ENCODE measurements at places on chromosomes 2 and 18.

DNA sequence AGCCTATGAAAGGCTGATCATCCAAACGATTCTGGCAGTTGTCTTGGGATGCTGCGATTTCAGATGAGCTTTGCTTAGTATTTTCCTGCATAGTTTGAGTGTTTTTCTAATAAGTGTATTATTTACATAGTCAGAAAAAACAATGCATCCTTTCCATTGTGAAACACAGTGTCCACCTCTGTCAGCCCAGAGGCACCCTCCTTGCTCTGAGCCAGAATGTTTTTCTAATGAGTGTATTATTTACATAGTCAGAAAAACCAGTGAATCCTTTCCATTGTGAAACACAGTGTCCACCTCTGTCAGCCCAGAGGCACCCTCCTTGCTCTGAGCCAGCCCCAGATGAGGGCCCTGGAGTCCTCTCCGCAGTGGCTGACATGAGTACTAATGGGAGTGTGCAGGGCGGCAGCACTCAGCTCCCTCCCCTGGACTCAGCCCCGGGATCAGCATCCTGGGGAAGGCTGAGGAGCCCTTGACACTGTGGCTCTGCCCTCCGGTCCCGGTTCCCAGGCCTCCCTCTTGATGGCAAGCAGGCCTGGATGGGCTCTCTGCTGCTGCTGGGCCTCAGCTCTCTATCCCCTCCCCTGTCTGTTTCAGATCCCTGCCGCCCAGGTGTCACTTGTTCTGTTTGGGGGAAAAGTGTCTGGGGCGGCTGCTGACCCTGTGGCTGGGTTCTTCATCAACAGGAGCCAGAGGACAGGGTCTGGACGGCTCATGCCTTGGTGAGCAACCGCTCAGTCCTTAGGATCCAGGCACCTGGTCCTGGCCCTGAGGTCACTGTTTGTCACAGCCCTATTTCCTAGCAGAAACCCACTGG, 5.9 kb downstream of the MFSD2B start:
- DNase-seq: no peak

DNA sequence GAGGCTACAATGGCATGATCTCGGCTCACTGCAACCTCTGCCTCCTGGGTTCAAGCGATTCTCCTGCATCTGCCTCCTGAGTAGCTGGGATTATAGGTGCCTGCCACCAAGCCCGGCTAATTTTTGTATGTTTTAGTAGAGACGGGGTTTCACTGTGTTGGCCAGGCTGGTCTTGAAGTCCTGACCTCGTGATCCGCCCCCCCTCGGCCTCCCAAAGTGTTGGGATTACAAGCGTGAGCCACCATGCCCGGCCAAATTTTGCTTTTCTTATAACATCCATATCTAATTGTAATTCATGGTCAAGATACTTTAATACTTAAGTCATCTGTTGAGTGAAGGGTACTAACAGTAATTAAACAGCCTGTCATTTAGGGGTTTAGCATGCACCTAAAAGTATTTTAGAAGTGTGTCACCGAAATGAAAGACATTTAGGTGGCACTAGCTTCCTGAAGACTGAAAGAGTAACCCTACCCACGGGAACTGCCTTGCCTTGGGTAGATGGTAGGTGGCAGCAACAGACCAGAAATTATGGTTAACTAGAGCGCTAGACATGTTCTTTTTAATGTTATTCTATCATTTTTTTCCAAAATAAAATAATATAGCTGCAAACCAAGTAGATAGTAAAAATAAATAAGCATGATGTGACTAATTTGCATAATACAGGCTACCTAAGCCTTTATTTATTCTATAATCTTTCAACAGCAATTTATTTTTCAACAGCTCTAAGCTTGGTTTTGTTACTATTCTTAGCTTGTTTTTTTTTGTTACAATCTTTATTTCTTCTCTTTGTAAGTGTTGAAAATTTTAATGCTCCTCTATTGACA, 8.6 kb upstream of the ACYP2 start:
- peak; percentile 48 for DNase-seq

DNA sequence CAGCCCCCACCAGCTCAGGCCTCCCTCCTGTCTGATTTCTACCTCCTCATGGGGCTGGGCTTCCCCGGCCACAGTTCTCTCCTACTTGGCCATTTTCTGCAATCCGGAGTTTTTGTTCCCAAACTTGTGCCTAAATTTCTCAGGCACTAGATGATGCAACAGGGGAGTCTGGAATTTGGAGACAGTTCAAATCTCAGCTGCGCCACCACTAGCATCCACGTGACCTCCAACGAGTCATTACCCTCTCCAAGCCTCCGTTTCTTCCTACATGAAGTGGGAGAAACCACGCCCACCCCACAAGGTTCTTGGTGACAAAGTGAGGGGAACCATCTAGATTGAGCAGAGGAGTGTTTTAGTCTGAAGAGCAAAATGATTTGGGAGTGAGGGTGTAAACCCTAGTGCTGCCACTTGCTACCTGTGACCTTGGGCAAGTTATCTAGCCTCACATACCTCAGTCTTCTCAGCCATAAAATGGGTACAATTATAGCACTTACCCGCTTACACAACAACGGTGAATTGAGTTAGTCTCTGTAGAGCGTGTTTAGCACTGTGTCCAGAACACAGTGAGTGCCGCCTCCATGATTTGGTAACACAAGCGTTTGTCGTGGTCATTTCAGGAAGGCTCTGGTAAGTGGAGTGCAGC, 61.4 kb upstream of the ASAP2 start:
- DNase-seq: no peak

- no peak for DNase-seq
These were observed 60.8 kb downstream of the FAM168B start for GRCh38 chr2:131032393-131032836.

- no peak for DNase-seq
These were observed 37.3 kb downstream of the RHBDD1 start for GRCh38 chr2:226873051-226873620.

DNA sequence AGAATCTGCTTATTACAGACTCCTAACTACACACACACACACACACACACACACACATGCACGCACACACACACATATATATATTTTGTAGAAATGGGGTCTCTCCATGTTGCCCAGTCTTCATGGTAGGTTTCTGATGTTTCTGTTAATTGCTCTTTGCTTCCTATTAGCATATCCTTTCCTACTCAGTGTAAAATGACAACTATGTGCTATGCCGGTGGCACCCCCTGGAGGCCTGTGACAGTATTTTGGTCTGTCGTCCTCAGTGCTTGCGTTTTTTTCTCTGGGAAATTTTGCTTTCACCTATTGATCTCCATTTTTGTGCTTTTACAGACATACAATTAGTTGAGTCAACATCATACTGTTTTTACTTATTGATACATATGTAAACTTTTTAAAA, 322.1 kb downstream of the LRRTM1 start:
- DNase-seq: no peak

DNA sequence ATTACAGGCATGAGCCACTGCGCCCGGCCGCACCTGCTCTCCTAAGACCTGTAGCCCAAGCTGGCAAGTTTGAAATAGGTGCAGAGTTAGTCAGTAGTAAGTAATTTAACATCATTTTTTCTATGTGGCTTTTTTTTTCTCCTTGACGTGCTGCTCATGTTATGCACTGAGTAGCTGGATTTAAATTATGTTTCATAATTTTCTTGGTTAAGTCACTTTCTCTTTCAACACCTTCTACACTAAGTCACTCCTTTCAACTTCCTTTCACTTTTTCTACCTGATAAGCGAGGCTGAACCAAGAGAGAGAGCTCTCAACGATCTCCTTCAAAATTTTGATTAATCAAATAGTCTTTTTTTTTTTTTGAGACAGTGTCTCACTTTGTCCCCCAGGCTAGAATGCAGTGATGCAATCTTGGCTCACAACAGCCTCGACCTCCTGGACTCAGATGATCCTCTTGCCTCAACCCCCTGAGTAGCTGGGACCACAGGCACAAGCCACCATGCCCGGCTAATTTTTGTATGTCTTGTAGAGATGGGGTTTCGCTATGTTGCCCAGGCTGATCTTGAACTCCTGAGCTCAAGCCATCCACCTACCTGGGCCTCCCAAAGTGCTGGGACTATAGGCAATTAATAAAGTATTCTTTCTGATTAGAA, 13.1 kb downstream of the CASP8 start:
- DNase-seq: no peak

DNA sequence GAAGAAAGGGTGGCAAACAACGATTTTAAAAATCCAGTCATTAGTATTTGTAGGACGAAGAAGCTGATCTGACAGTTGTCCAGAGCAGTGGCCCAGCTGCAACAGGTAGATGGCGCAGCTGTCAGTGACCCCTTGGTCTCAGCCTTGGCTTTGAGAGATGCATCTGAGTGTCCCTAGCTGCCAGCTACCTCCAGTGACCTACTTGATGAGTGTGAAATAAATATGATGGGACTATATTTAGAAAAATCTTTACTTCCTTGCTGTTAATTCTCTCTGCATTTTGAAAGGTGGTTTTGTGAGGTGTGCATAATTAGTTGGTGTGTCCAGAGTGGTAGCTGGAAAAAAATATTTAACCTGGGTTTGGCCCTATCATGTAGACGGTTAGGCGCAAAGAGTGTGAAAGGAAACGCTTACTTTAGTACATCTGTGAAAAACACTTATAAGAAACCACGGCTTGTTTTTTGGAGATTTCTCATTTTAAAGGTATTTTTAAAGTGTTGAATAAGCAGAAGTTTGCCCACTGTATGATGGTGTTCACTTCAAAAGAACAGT, 963 bp downstream of the INPP1 start:
- no peak for DNase-seq

DNA sequence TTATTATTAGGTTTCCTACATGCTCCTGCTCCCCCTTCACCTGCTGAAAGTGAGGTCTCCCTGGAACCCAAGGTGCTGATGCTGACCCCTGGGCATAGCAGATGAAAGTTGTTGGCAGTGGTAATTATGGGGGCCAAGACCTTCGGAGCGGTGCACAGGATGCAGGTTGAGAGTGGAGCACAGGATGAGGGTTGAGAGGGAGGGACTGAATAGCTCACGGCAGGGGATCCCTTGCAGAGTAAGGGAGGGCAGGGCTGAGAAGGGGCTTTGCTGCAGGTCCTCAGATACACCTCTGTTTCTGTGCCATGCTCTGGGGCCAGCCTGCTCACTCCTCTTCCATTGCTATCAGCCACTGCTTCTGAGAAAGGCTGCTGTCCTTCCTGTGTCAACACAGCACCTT, 163.3 kb downstream of the FHOD3 start:
- DNase-seq: no peak

DNA sequence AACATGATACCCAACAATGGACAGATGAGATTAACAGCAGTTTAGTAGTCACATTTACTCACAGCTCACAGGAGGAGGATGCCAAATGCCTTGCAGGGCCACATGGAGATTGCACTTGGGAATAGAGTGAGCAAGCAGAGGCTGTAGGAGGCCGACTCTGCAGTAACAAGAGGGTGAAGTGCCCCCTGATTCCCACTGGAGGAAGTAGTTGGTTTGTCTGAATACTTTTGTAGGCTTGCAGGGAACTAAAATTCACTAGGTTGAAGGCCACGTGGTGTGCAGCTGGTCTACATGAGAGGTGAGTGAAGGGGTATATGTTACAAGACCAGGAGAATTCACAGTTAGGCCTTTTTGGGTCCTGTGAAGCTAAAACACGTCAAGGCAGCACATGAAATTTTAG, 419.3 kb upstream of the TNP1 start:
- DNase-seq: no peak

- no peak for DNase-seq
These were observed 19.1 kb downstream of the IL1R2 start for GRCh38 chr2:102010902-102011301.

DNA sequence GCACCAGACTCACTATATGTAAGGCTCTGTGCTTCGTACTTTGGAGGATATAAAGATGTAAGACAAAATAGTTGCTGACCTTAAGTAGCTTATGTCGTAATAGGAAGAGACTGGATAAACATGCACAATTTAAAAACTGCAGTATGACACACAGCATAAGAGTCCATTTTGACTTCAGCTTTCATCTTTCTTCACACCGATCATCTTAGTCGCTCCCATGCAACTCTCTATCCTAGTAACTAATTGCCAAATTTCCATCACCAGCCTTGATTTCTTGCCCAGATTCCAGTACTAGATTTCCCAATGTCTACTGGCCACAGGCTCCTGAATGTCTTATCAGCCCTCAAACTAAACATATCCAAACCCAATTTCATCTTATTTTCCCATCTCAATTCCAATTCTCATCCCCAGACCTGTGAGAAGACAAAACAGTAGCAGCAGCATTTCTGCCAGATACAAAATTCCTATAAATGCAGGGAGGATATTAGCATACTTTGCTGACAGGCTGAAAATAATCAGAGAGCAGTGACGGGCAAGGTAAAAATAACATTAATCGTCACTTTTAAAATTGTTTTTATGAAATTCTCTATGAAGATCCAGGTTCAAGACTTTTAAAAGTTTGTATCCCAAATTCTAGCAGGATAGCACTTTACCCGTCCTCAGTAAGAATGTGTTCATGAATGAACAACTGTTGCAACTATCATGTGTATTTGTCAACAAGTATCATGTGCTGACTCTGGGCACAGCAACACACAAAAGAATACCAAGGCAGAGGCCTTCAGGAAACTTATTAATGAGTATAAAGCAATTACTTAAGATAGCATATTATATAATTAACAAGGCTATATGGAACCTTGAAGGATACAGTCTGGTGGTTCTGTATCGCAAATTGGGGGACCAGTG, 42.2 kb downstream of the KIDINS220 start:
- no peak for DNase-seq

- DNase-seq: no peak
These were observed 2.1 kb upstream of the PCBP1 start for GRCh38 chr2:70084973-70085710.

GRCh38 chr2:217195658-217196446, 336.0 kb upstream of the TNP1 start:
- DNase-seq: no peak

- DNase-seq: no peak
These were observed 19.3 kb downstream of the ACOXL start for GRCh38 chr2:110751642-110752041.

DNA sequence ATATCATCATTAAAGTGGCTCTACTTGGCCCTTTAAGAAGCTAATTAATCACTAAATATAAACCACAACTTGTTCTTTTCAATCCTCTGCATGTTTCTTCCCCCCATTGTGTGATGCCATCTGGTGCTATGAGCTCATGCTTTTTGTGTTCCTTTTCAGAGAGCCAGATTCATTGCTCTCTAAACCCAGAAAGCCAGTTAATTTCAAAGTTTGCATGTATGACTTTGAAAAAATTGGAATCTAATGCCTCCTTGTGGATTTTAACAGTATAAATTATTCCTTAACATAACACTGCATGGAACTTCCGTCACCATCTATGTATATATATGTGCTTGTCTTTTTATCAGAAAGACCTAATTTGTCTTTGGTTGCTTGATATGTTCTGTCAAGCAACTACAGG, 31.1 kb downstream of the TMEM178A start:
- DNase-seq: peak; percentile 97

GRCh38 chr2:136985044-136985443, 219.7 kb downstream of the THSD7B start:
- no peak for DNase-seq

GRCh38 chr18:6221602-6222014, 193.1 kb downstream of the L3MBTL4 start:
- DNase-seq: no peak

DNA sequence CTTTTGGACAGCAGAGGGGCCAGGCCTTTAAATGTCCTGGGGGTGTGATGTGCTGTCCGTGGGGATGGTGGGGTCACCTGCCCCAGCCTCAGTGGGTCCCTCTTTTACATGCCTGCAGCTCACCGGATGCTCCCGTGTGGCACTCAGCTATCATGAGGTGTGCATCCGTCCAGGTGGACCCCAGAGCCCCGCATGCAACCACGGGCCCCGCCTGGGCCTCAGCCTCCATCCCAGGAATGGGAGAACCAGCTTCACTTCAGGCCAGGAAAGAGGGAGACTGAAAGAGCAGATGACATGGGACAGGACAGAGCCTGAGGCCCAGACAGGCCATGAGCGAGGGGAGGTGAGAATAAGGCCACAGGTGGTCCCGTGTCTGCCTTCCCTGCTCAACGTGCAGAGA, 37.5 kb downstream of the RAMP1 start:
- DNase-seq: no peak

Data from NCI-H446 treated with DMSO at 0.1 percent for 48 hours (cell line).